Tibial artery (tissue), 4 donors: ENCODE measurements at places on chromosomes 5 and 9.

GRCh38 chr5:125257057-125257972, 510.9 kb upstream of the ZNF608 start:
- H3K27ac ChIP-seq, result no peak overlapping the region
- no peaks in the 10 kb centered on the region for H3K27me3 ChIP-seq
- DNase-seq, result no peak
- no peak overlapping the region for H3K4me3 ChIP-seq
- H3K36me3 ChIP-seq, result no peaks in the 10 kb centered on the region

DNA sequence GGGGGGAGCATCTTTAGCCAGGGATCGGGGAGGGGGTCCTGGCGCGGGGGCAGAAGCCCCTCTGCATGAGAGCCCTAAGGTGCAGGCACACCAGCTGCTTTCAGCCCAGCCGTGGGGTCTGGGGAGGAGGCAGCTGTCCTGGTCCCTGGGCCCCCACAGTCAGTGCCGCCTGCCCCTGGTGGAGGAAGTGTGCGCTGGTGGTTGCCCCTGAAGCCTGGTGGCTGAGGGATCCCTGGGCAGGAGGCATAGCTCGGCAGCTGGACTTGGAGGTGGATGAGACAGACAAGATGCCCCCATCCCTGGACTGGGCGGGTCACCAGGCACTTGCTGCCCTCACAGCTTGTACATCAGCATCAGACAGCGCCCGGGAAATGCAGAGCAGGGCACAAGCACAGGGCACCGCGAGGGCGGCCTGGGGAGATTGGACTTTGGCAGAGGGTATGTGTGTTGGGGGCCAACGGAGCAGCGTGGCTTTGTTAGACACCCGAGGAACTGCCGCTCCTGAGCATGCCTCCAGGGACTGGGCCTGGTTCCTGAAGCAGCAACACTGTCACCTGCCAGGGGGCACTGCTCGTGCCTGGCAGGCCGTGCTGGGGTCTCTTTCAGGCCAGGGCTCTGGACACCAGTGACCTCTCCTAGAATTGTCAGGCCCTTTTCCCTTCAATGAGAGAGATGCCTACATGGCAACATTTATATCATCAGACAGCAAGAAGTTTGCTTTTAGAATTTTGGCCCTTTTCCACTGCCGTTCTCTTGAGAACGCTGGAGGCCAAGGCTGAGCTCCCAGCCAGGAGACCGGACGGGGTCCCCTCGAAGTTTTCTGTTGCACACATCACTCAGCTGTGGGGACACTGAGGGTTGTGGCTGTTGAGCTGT, 41.9 kb upstream of the CTSL start:
- H3K36me3 ChIP-seq, result no peaks in the 10 kb centered on the region
- DNase-seq, result no peak
- no peak overlapping the region for H3K27ac ChIP-seq
- H3K4me3 ChIP-seq, result no peak overlapping the region
- H3K27me3 ChIP-seq, result no peaks in the 10 kb centered on the region

DNA sequence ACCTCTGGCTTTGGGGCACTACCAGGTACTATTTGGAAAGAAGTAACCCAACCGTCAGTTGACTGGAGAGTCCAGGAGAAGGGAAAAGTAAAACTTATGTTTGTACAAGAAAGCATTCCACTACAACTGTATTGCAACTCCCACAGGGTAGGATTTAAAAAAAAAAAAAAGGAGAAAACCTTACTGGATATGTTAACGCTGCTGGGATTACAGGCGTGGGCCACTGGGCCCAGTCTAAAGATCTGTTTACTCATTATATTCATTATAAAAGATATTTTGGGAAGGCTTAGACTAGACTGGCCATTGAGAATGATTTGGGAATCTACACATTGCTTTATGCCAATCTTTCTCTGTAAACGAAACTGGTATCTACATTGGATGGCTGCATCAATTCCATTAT, 86.6 kb downstream of the USP20 start:
- H3K27ac ChIP-seq, result no peak overlapping the region
- H3K4me1 ChIP-seq, result no peaks in the 10 kb centered on the region
- no peaks in the 10 kb centered on the region for H3K27me3 ChIP-seq

DNA sequence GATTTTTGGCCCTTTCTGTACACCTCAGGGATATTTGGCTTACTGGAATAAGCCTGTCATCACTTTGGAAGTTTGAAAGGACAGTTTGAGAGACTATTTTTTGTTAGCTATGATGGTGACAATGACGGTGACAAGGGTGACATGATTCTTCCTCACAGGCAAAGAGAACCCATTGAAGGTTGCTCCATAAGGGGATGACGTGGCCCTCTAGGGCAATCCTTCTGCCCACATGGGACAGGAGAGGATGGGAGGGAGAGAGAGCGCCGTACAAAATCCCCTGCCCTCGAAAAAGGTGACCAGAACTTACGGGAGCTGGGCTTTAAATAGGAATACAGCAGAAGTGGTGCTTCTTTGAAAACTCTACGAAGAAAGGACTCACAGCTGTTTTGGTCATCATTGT, 22.6 kb downstream of the HRH2 start:
- H3K4me3 ChIP-seq, result no peak overlapping the region

GRCh38 chr5:33312571-33313549, 127.9 kb upstream of the TARS1 start:
- DNase-seq, result no peak
- H3K27me3 ChIP-seq, result no peaks in the 10 kb centered on the region

- no peak overlapping the region for H3K27ac ChIP-seq
- H3K4me3 ChIP-seq, result no peak overlapping the region
- H3K27me3 ChIP-seq, result no peaks in the 10 kb centered on the region
- DNase-seq, result no peak
- no peaks in the 10 kb centered on the region for H3K36me3 ChIP-seq
Observed at GRCh38 chr9:134392900-134393299, 66.6 kb downstream of the RXRA start.

DNA sequence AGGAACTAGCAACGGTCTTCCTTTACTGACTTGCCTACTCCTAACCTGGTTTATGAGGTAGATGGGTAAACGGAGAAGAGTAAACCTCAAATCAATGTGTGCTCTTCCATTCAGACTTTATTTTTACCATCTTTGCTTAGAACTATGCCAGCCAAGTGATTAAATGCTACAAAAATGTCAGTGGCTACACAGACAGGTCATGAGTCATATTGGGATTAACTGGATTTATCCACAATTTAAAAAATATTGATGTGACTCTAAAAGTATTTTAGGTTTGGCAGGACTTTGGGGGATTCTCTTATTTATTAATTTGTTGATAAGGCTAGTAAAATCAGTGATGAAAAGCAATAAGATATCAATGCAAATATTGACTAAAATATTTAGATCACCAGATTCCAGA, 275.0 kb downstream of the PLK2 start:
- no peaks in the 10 kb centered on the region for H3K36me3 ChIP-seq
- H3K4me3 ChIP-seq, result no peak overlapping the region
- no peaks in the 10 kb centered on the region for H3K27me3 ChIP-seq
- no peak for DNase-seq

DNA sequence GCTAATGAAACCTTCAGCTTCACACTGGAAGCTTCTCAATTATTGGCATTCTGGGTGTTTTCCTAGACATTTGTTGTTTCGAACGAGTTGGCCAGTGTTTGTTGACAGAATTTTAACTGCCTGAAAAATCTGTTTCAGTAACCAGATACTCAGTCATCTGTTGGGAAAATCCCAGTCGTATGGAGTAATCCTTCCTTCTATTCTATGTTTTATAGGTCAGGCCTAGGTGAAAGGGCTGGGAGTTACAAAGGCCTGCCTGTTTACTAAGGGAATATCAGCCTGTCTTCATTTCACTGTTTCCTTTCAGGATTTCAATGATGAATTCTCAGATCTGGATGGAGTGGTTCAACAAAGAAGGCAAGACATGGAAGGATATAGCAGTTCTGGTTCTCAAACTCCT, 59.9 kb downstream of the GRAMD2B start:
- H3K27ac ChIP-seq, result peak overlapping the region; percentile 60
- H3K27me3 ChIP-seq, result no peaks in the 10 kb centered on the region
- no peak for DNase-seq

GRCh38 chr5:28397502-28397941, 1359.1 kb upstream of the CDH9 start:
- H3K27me3 ChIP-seq, result no peaks in the 10 kb centered on the region
- no peak for DNase-seq
- no peak overlapping the region for H3K27ac ChIP-seq

DNA sequence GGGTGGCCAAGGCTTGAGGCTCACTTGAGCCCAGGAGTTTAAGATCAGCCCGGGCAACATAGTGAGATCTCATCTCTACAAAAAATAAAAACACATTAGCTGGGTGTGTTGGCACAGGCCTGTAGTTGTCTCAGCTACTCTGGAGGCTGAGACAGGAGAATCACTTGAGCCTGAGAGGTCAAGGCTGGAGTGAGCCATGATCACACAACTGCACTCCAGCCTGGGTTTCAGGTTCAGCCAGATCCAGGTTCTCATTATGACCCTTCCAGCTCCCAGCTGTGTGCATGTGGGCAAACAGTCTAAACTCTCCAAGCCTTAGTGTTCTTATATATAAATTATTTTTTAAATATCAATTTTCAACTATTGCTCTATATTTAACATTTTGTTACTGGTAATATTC, 67.9 kb downstream of the ALDH7A1 start:
- H3K27ac ChIP-seq, result no peak overlapping the region
- DNase-seq, result no peak
- no peaks in the 10 kb centered on the region for H3K27me3 ChIP-seq
- no peaks in the 10 kb centered on the region for H3K36me3 ChIP-seq
- no peak overlapping the region for H3K4me3 ChIP-seq

DNA sequence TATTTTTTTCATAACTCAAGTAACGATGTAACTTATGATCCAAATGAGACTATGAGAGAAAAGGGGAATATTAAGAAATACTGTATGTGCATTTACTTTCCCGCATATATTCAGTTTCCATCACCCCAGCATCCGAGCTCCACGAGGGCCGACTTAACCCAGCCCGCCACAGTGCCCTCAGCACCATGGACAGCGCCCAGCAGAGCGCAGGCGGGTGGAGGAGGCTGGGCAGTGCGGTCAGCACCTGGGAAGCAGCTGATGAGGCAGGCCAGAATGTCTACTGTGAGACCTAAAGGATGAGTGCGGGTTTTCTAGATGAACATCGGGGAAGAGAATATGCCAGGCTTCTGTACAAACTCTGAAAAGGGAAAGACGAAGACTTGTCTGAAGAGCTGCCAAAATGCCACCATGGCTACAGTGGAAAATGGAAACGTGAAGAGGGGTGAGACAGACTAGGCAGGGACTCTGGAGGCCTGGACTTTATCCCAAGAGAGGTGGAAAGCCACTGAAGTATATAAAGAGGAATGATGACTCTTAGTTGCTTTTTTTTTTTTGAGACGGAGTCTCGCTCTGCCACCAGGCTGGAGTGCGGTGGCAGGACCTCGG, 34.5 kb upstream of the MED27 start:
- no peaks in the 10 kb centered on the region for H3K27me3 ChIP-seq
- no peaks in the 10 kb centered on the region for H3K4me1 ChIP-seq
- DNase-seq, result peak; percentile 62
- no peak overlapping the region for H3K4me3 ChIP-seq

DNA sequence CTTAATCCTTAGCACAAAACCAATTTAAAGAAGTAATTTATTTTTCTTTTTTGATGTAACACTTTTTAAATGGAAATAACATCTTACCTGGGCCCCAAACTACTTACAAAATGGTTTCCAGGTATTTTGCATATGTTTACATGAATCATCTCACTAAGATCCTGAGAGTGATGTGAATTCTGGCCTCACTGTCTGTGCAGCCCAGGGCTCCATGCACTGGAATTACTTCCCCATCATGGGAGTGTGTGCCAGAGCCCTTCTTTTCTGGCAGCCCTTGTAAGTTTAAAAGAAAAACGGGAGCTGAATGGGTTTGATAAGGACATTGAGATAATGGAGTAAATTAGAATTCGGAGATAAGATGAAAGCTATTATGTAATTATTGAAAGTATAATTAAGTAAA, 12.2 kb upstream of the F2R start:
- no peak for DNase-seq
- H3K4me3 ChIP-seq, result no peak overlapping the region
- H3K27me3 ChIP-seq, result no peaks in the 10 kb centered on the region
- H3K4me1 ChIP-seq, result peaks cover 12% of the 10 kb centered on the region
